ENCODE measurements at places on chromosomes 13 and 19. TPM values are rescaled to one million over a fixed set of nuclear protein-coding genes. Genes with fewer than 3 reads are reported as not detected.

Gene ONECUT3
- not detected for total RNA-seq

Gene EXOC3L2
- total RNA-seq: 2.1 TPM

Gene EIF3K
- 314 TPM for total RNA-seq

Gene IFNL1
- not detected for total RNA-seq

Gene GIPC3
- not detected for total RNA-seq

Gene ZNF324B
- total RNA-seq: 5.7 TPM

Gene PHLDB3
- 4.7 TPM for total RNA-seq

Gene ISOC2
- 25.1 TPM for total RNA-seq

Gene PRR36
- total RNA-seq: not detected

Gene ZNF439
- 4.7 TPM for total RNA-seq

Gene ZNF628
- 0.52 TPM for total RNA-seq

Gene ZNF181
- total RNA-seq: 11.0 TPM

Gene NKPD1
- total RNA-seq: not detected

Gene ZNF285
- total RNA-seq: 7.3 TPM

Gene TMIGD2
- 0.52 TPM for total RNA-seq

Gene KHSRP
- total RNA-seq: 65.2 TPM

Gene MBD3L2
- total RNA-seq: not detected

Gene TPP2
- 45.4 TPM for total RNA-seq

Gene MTUS2
- total RNA-seq: 4.2 TPM

Gene CLC
- 5.7 TPM for total RNA-seq

Gene ADGRE3
- not detected for total RNA-seq

Gene ZNF492
- total RNA-seq: 1.0 TPM

Gene OPA3
- total RNA-seq: 3.7 TPM

Gene KLK12
- not detected for total RNA-seq

Gene COLGALT1
- 38.1 TPM for total RNA-seq
